Daoy (cell line): ENCODE measurements at places on chromosomes 1 and 21. TPM values are rescaled to one million over a fixed set of nuclear protein-coding genes. Genes with fewer than 3 reads are reported as not detected.

C2CD4D gene
- not detected in 2 replicates for total RNA-seq

FAM72C gene
- 0.48 and 3.4 TPM in 2 replicates for total RNA-seq

BNIPL gene
- 0.57 and 0.60 TPM in 2 replicates for total RNA-seq

- DNase-seq: no peak
Observed at GRCh38 chr1:37533317-37534093, 18.9 kb upstream of the MEAF6 start.

DNA sequence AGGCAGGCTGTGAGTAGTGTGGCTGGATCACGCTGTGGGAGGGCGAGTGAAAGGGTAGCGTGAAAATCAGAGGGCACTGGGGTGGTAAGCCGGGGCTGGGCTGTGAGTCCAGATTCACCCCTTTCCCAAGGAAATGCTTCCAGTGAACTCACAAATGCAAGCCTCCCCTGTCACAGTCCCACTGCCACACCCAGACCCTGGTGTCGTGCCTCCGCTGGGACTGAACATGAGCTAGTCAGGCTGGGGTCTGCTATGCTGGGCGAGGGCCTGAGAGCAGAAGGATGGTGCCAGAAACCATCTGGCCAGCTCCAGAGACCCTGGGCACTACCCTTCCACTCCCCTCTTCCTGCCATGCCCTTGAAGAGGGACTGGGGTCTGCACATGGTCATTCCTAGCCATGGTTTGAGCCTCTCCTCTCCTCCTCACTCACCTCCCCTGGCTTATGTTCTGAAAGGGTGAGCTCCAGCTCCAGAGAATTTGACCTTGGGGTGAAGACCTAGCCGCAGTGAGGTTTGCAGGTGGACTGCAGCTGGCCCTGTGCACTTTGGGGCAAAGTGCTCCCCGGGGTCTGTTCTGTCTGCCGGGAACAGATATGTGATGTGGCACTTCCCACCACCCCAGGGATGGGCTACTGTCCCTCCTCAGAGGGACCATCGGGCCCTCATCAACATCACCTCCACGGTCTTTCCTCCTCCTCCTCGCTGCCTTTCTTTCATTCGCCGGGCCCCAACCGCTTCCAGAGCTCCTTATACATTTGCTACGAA lies 365.6 kb downstream of the RPS6KC1 start:
- DNase-seq: no peak

- no peak for DNase-seq
Observed at GRCh38 chr1:16205334-16205671, 7.1 kb downstream of the ARHGEF19 start.

- DNase-seq: no peak
Observed at GRCh38 chr1:225677350-225678124, 24.6 kb upstream of the ENAH start.

- DNase-seq: no peak
Observed at GRCh38 chr1:102742426-102742825, 365.9 kb downstream of the COL11A1 start.
